Mesothelial cell of epicardium (in vitro differentiated cells): ENCODE measurements at places on chromosomes 4 and X.

- no peak for DNase-seq
Measured at GRCh38 chr4:86544310-86544966, 49.7 kb upstream of the PTPN13 start.

GRCh38 chr4:128654465-128654864 is 155.0 kb upstream of the JADE1 start:
- DNase-seq, result no peak

- DNase-seq, result no peak
Measured at GRCh38 chr4:113499696-113500095, 261.8 kb downstream of the CAMK2D start.

DNA sequence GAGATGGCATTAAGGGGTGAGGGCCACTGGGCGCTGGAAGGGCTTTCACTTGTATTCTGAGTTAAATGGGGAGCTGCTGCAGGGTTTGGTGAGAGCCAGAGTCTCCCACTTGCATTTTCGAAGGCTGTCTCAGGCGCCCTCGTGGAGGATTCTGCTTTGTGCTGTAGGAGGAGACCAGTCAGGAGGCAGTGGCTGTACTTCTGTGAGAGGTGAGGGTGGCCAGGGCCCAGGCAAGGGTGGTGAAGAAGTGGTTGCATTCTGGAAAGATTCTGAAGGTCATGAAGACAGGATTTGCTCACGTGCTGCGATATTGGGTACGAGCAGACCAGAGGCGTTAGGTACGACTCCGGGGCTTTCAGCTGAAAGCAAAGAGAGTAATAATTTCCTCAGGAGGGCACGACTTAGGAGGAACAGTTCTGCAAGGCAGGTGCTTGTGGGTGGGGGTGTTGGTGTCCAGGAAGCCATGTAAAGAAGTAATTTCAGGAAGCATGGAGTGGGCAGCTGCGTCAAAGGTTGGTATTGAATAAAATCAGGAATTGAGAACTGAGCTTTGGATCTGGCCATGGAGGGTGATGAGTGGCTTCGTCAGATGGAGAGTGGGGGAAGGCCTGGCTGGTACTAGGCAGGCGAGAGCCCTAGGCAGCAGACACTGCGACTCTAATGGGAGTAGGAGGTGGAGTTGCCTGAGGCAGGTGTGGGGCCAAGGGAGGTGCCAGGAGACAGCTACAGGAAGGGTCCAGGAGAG is 18.2 kb downstream of the PIGG start:
- no peak for DNase-seq

GRCh38 chr4:107575243-107575642 is 144.8 kb downstream of the PAPSS1 start:
- DNase-seq, result no peak

DNA sequence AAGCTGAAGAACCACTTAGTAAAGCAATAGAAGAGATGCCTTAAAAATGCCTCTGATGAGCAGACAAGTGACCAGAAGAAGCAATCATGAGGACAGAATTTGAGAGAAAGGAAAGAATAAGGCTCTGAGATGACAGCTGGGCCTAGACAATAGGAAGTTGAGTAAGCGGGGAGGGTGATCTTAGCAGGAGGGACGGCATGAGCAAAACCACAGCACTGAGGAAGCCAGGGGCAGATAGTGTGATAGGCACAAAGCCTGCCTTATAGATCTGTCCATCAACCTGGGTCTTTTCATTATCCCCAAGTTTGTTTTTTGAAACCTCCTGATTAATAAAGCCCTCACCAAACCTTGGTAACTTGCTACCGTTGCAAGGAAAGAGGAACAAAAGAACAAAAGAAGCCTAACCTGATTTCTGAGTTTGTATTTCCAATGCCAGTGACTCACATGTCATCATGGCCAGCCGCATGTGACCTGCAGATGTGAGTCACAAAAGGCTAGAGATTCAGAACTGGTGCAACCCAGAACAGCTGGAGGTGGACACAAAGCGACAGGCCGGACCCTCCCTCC is 55.7 kb upstream of the PPARGC1A start:
- no peak for DNase-seq

- no peak for DNase-seq
Measured at GRCh38 chr4:119525005-119525749, 103.4 kb downstream of the PDE5A start.

- no peak for DNase-seq
Measured at GRCh38 chr4:74400395-74400794, 35.5 kb downstream of the EREG start.

- DNase-seq, result no peak
Measured at GRCh38 chr4:28469886-28470285, 1609.2 kb downstream of the STIM2 start.
